ENCODE measurements at places on chromosomes 7 and 10.

DNA sequence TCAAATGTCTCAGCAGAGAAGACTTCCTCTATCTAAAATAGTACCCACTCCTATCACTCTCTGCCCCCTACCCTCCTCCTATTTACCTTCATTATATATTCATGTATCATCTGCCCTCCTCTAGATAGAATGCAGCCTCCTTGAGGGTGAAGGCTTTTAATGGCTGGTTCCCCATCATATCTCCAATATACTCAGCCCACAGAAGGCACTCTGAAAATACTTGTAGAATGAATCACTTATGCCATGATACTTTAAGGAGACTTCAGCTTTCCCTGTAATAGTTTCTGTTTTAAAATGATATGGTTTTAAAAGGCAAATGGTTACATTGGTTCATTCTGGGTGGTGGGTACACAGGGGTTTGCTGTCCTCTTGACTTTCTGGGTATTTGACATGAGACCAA lies 25.3 kb downstream of the GFRA1 start:
- DNase-seq, result no peak

DNA sequence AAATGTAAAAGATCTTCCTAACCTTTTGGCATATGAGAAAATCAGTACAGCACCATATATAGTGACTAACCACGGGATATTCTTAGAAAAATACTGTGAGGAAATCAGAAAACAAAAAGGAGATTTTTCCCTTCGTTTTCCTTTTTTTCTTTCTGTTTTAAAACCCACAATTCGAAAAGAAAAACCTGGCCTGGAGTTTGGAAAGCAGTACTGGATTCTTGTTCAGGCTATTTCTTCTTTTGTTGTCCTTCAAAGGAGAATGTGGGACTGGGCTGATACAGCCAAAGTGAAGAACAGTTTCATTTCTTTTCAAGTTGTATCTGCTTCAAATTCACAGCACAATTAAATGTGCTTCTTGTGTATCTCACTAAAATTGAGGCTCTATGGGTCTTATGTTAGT lies 156.8 kb upstream of the PHYHIPL start:
- DNase-seq, result no peak

GRCh38 chr10:81848514-81848913 lies 26.5 kb upstream of the NRG3 start:
- DNase-seq, result no peak

- DNase-seq, result no peak
Observed at GRCh38 chr10:100327007-100327717, 2.9 kb downstream of the PKD2L1 start.

- DNase-seq, result peak; percentile 36
Observed at GRCh38 chr10:68550747-68551411, 9.3 kb upstream of the TET1 start.

- DNase-seq, result no peak
Observed at GRCh38 chr7:25624051-25624450, 395.8 kb upstream of the NPVF start.

- no peak for DNase-seq
Observed at GRCh38 chr10:51171946-51172345, 97.7 kb downstream of the PRKG1 start.

DNA sequence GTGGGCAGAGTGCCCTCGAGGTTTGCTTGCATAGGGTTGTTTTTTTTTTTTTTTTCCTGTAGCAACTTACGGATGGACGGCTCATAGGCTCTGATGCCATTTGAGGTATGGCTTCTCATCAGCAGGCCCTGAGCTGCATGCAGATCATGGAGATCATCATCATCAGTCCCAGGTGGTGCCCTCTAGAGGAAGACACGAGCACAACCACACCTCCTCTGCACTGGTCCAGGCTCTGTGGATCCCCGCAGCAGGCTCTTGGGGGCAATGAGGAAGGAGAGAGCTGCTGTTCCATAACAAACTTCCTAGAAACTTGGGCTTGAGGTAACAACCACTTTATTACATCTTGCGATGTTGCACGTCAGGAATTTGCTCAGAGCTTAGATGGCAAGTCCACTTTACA lies 132.7 kb upstream of the CXCL12 start:
- DNase-seq, result no peak

- no peak for DNase-seq
Observed at GRCh38 chr7:2950578-2950977, 93.1 kb downstream of the CARD11 start.

GRCh38 chr10:51034769-51035168 lies 39.5 kb upstream of the PRKG1 start:
- no peak for DNase-seq

- no peak for DNase-seq
Observed at GRCh38 chr7:82705517-82706260, 262.1 kb upstream of the CACNA2D1 start.

- DNase-seq, result no peak
Observed at GRCh38 chr7:77822269-77822668, 23.7 kb downstream of the PHTF2 start.

GRCh38 chr7:79157281-79157680 lies 296.2 kb downstream of the MAGI2 start:
- no peak for DNase-seq

GRCh38 chr10:132827861-132828539 lies 42.1 kb upstream of the NKX6-2 start:
- no peak for DNase-seq

- no peak for DNase-seq
Observed at GRCh38 chr10:98474628-98475027, 27.9 kb upstream of the HPS1 start.

GRCh38 chr10:126611303-126611702 lies 59.2 kb downstream of the C10orf90 start:
- DNase-seq, result no peak

DNA sequence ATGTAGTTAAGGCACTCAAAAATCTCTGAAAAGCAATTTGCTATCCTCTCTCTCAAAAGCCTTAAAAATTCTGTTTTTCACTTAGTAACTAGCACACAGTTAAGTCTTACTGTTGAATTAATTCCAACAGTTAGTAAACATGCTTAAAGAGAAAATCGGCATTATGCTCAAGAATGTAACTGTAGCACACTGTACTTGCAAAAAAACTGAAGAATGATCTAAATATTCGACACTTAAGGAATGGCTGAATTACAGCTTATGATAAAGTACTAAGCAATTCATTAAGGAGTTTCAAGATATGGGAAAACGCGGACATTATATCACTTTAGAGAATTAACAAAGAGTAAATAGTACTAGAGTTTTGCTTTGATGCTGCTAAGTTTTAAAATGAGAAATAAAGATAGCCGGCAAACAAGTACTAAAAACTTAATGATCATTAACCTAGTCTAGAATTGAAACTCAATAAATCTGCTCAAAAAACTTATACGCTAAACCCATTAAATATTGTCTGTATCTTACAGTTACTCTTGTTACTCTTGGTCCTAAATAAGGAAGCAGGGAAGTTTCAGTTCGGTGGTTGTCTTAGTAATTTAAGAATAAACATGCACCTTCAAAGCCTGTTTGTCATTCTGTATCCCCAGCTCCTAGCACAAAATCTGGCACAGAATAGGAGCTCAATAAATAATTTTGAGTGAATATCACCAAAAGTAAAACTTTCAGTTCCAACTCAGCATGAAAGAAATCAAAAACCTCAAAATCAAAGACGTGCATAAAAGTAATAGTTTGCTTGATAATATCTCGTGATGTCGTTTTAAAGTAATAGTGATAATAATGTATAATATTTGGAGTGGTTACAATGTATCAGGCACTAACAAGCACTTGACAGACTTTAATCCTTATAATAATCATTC lies 1.2 kb downstream of the TRDMT1 start:
- DNase-seq, result no peak

GRCh38 chr10:4661511-4662255 lies 164.3 kb upstream of the AKR1E2 start:
- no peak for DNase-seq

- no peak for DNase-seq
Observed at GRCh38 chr7:157908006-157908782, 571.4 kb downstream of the DNAJB6 start.

DNA sequence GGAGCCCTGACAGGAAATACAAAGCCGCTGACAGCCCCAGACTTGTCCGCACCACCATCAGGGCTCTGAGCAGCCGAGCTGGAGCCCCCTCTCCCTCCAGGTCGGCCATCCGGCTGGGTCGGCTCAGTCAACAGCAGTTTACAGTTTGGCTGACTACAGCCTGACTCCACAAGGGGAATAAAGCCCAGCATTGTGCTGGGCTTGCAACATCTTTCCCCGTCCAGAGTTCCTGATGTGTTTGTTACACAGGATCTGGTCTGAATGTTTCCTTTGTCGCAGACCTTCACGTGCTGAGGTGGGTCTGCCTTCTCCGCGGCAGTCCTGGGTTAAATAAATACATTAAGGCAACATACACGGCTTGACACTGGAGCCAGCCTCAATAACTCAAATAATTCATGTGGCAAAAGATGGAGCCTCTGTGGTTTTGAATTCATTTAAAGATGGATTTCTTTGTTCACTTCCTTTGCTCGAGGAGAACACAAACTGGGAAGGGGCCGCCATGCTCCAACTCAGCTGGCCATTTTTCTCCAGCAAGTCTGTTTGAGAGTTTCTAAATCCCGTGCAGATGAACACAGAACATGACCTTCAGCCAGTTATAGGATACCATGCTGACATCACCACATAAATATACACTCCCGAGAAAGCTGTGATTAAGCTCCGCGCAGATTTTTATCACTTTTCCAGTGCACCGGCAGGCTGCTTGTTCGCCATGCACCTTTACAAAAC lies 192.1 kb downstream of the WDR11 start:
- no peak for DNase-seq

DNA sequence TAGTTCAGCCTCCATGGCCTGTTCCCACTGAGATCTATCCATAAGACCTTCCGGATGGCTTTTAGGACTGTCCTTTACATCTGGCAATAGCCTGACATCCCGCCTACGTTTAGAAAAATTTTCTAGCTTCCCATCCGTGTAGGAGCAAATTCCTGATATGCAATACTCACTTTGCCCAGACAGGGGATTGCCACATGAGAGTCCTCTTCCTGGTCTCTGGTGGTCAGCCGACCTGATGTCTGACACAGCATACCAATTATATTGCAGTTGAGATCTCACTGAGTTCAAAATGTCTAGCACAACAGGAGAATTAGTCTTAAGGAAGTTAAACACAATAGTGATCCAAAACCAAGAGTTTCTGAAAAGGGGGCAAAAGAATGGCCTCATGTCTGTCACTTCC lies 9.4 kb upstream of the ETV1 start:
- no peak for DNase-seq

- DNase-seq, result no peak
Observed at GRCh38 chr7:25009257-25009656, 29.3 kb upstream of the OSBPL3 start.

GRCh38 chr10:71367271-71367670 lies 29.4 kb upstream of the CDH23 start:
- no peak for DNase-seq

GRCh38 chr7:81294897-81295515 lies 376.2 kb upstream of the SEMA3C start:
- no peak for DNase-seq

DNA sequence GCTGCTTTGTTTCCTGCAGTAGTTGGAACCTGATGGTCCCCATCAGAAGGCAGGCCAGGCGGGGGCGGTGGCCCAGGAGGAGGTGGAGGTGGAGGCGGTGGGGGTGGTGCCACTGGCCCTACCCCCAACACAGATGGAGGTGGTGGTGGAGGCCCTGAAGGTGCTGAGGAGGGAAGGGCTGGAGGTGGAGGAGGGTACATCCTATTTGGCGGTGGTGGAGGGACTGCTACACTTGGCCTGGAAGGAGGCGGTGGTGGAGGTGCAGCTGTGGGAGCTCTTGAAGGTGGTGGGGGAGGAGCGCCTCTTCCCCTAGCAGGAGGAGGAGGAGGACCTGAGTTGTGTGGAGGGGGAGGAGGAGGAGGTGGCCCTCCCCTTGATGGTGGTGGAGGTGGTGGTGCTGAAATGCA lies 36.8 kb downstream of the LMOD2 start:
- no peak for DNase-seq

GRCh38 chr10:121516093-121516865 lies 82.0 kb downstream of the FGFR2 start:
- DNase-seq, result no peak

- peak; percentile 38 for DNase-seq
Observed at GRCh38 chr7:100642534-100642907, 1.2 kb upstream of the TFR2 start.

GRCh38 chr7:32047801-32048200 lies 22.4 kb downstream of the PDE1C start:
- DNase-seq, result no peak

DNA sequence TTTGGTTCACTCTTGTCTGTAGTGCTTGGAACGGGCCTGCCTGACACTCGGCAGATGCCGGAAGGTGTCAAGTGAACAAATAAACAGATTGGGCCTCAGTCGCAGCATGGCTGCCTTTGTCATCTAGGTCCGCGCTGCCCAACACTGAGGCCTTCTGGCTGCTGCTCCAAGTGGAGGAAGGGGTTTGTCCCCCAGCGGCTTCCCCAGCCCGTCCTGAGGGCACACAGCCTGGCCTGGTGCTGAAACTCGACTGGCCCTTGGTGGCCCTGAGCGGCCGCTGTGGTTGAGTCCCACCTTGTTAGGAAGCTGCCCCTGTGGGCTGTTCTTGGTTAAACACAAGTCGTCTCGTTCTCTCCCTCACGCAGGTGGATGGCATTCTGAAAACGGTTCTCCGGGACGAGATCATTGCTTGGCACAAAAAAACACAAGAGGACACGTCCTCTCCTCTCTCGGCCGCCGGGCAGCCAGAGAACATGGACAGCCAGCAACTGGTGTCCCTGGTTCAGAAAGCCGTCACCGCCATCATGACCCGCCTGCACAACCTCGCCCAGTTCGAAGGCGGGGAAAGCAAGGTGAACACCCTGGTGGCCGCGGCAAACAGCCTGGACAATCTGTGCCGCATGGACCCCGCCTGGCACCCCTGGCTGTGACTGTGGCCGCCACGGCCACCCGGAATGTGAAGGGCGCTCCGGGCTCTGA lies 132.1 kb downstream of the SMURF1 start:
- no peak for DNase-seq

GRCh38 chr10:71382028-71382427 lies 14.7 kb upstream of the CDH23 start:
- DNase-seq, result no peak

DNA sequence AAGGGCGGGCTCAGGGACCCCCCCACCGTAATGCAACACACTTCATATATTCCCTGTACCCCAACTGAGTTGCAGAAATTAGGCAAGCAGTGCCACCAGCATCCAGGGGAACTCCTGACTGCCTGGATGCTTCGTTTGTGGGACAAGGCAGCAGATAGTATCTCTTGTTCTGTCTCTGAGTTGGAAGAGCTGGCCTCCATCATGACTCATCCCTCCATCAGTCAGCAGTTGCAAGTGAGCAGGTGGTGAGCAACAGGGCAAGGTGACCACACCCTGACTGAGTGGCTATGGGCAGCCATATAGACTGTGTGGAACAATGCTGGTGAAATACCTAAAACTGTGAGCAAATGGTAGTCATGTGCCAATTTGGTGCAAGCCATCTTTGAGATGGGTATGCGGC lies 22.8 kb upstream of the ADAMTS14 start:
- DNase-seq, result no peak

GRCh38 chr10:71713135-71714030 lies 6.2 kb downstream of the C10orf105 start:
- peak; percentile 59 for DNase-seq

- DNase-seq, result peak; percentile 56
Observed at GRCh38 chr10:33155720-33156638, 178.5 kb downstream of the NRP1 start.

- DNase-seq, result no peak
Observed at GRCh38 chr10:123613346-123613850, 52.8 kb upstream of the GPR26 start.
